ENCODE measurements at places on chromosomes 12 and 14. TPM values are rescaled to one million over a fixed set of nuclear protein-coding genes. Genes with fewer than 3 reads are reported as not detected.

DNA sequence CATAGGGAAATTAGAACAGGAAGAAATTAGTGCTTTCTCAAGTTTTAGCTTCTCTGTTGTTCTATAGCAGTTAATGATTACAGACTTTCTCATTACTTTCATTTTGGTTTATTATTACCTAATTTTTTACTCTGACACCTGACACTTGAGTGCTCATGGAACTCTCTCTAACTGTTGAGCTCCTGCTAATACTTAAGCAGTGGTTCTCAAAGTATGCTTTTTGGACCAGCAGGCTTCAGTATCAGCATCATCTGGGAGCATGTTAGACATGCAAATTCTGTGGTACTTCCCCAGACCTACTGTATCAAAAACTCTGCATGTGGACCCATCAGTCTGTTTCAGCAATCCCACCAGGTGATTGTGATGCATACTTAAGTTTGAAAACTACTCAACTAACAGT is 235.3 kb downstream of the CCDC91 start:
- DNase-seq, result no peak

The NANOG gene
- total RNA-seq, result not detected

The MYF6 gene
- not detected for total RNA-seq

DNA sequence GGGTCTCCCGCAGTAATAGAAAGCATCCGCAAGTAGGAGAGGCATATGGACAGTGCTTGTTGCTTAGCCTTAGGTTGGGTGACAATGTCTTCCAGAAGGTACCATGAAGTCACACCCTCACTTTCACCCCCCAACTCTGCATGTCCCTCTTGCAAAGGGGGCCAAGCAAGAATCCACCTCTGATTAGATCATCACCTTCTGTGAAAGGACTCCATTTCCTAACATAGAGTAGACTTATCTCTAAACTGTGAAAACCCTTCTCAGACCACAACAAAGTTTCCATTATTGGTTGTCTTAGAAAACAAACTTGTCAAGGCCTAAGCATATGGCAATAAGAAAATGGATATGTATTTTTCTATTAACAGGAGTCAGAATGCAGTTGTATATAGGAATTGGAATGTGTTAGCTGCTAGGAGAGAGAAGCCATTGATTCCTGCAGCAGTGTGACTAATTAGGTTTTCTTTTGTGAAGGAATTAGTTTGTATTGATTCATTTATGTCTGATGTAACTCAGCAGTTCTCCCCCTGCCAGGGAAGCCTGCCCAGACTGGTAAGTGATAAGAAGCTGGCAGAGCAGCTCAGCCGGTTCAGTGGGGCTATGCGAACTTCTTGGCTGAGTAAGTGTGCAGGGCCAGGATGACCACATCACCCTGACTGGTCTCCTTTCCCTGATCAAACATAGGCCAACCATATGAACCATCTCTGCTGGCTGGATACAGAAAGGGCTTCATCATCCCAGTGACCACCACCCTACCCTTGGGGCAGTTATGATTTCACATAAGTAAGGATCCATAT is 107.3 kb upstream of the CCDC196 start:
- DNase-seq, result peak; percentile 54

GRCh38 chr12:31710021-31710818 is 18.6 kb downstream of the AMN1 start:
- DNase-seq, result no peak

DNA sequence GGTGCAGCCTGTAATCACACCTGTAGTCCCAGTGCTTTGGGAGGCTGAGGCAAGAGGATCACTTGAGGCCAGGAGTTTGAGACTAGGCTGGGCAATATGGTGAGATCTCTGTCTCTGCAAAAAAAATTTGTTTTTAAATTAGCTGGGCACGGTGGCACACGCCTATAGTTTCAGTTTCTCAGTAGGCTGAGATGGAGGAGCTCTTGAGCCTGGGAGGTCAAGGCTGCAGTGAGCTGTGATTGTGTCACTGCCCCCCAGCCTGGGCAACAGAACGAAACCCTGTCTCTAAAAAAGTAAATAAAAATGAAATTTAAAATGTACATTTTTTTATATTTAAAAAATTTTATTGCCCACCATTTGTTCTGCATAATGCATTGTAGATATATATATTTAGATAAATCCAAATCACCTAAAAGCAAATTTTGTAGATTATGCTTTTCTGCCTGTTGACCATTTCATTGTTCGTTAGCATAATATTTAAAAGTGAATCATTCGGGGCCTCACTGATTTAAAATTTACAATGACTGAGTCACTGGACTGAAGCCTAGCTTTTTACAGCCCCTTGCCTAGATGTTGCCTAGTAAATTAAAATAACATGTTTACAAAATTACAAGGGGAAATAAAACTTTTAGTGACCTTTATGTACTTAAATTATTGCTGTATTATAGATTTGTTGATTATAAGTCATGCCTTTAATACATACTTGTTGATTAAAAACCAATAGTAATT is 87.9 kb downstream of the USP15 start:
- no peak for DNase-seq

The ADSS1 gene
- total RNA-seq, result 212 TPM

DNA sequence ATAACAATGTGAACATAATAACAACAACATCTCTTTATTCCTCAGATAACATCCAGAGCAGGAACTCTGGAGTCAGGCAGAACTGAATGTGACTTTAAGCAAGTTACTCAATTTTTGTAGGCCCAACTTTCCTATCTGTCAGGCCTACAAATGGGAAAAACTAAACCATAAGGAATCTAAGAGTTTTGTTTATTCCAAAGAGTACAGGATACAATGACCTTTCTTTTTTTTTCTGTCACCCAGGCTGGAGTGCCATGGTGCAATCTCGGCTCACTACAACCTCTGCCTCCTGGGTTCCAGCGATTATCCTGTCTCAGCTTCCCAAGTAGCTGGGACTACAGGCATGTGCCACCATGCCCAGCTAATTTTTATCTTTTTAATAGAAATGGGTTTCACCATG is 9.4 kb downstream of the LPCAT3 start:
- DNase-seq, result no peak
